ENCODE measurements at places on chromosomes 1 and 21.
A peak's percentile ranks its signal among the peaks of the same experiment; 100 is the strongest.

- no peak for DNase-seq
Measured at GRCh38 chr1:18452550-18452949, 28.2 kb upstream of the KLHDC7A start.

DNA sequence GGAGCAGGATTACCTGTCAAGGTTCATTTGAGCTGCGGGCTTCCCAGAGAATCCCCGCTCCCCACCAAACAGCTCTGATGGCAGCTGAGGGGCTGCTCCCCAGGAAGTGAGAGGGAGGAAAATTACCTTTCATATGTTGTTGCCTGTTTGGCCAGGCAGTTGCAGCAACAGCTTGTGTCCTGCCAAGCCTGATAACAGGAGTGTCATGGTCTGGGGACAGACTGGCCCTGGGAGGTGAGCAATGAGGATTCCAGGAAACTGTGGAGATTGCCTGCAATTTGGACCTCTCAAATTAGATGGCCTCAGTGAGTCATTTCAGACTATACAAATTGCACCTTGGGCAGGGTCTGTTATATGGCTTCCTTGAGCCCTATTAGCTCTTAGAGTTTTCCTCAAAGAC lies 189.3 kb downstream of the PTPRU start:
- DNase-seq = no peak

DNA sequence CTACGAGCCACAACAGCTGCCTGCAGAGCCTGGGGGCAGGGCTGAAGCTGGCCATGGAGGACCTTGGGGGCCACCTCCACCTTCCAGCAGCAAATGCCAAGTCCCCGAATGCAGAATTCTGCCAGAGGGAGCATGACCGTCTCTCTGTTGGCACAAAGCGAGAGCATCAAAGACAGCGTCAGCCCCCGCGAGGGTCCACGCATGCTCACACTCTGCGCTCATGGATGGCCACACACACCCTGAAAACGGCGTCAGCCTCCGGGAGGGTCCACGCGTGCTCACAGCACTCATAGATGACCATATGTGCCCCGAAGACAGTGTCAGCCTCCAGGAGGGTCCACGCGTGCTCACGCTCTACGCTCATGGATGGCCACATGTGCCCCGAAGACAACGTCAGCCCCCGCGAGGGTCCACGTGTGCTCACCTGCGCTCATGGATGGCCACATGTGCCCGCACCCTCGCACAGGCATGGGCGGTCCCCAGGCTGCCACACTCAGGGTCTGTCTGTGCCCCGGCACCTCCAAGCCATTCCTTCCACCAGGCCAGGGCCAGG lies 46.5 kb downstream of the MORN1 start:
- no peak for DNase-seq

- DNase-seq = no peak
Measured at GRCh38 chr1:115677565-115677964, 35.8 kb downstream of the VANGL1 start.

DNA sequence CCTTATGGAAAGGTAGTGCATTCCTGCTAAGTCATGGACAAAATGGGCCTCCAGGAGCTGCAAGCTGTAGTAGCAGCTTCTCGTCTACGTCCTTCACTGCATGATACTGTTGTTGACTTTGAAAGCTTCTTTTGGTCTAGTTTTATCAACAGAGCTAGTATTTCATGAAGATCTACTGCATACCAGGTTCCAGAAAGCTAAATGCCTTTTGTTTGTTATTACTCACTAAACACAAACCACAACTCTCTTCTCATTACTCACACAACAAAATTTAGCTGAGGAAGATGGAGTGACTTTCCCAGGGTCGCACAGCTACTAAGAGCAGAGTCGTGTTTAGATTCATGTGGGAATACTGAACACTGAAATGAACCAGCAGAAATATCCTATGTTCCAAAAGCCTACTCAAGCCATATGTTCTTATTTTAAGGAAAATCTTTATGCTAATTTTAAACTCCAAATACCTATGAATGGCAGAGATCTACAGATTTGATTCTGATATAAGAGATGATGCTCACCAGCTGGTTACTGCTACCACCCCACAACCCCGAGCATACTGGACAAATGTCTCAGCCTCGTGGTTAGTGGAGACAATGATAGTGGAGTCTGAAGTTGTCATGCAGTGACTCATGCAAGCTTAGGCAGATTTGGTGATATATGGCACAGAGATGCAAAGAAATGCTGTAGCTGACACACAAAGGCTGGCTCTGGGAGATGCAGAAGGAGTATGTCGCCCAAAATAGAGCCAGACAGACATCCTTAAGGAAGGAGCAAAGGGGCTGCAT lies 20.6 kb downstream of the PGBD2 start:
- no peak for DNase-seq

DNA sequence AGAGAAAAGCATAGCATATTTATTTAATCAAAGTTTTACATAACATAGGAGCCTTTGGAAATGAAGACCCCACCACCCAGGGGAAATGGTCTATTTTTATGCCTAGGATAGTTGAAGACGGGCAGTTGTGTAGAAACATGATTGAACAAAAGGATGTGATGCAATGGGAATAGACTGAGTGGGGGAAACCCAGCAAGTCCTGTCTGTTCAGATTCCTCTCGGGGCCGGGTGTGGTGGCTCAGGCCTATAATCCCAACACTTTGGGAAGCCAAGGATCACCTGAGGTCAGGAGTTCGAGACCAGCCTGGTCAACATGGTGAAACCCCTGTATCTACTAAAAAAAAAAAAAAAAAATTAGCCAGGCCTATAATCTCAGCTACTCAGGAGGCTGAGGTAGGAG lies 298.3 kb downstream of the MATN1 start:
- no peak for DNase-seq

GRCh38 chr1:162384116-162384515 lies 2.6 kb downstream of the C1orf226 start:
- DNase-seq = no peak

DNA sequence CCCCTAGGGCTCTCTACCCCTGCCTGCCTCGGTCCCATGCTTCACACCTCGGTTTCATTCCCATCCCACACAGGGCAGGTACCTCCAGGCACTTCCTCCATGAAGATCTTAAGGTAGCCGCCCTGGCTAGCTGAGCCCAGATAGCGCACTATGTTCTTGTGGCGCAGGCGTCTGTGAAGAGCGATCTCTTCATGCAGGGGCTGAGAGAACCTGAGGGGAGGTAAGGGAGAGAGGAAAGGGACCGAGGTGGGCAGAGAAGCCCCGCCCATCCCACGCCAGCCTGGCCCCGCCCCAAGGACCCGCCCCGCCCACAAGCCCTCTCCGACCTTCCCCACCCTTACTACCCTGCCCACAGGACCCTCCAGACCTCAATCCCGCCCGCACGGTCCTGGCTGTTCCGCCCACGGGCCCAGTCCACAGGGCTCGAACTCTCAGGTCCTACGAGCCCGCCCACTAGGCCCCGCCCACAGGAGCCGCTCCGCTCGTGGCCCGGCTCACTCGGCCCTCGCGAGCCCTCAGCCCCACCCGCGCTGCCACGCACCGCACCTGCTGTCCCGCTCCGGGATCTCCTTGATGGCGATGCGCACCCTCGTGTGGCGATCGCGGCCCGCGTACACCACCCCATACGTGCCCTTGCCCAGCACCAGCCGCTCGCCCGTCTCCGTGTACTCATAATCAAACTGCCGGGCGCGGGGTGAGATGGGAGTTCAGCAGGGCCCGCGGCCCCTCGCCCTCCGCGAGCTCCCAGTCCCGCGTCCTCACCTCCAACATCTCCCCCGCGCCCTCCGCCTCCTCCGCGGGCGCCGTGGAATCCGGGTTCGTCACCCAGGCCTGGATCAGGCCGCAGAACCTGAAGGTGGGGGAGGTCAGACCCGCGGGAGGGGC lies 6.4 kb downstream of the MAP3K6 start:
- no peak for DNase-seq

DNA sequence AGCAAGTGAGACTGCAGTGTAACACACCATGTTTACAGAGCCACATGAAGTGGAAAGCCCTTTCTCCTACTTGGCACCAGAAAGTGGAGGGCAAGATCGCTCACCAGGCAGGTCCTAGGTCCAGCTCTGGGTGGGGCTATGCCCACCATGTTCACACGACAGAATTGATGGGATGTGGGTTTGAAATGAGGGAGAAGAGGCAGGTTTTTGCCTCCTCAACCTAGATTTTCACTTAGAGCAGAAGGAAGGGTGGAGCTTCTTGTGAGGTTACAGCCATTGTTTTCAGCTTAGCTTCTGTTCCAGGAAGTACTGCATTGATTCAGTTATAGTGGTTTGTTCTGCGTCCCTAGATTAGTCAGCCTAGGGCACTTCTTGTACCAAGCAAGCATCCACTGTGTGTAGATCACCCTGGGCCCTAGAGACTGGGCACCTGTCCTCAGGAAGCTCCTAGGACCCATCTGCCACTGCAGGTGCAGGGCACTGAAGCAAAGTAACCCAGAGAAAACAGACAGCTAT lies 2.3 kb downstream of the CD53 start:
- no peak for DNase-seq

GRCh38 chr1:215992620-215993019 lies 425.5 kb downstream of the KCTD3 start:
- DNase-seq = no peak

GRCh38 chr1:82273816-82274215 lies 473.1 kb downstream of the ADGRL2 start:
- DNase-seq = peak; percentile 4

DNA sequence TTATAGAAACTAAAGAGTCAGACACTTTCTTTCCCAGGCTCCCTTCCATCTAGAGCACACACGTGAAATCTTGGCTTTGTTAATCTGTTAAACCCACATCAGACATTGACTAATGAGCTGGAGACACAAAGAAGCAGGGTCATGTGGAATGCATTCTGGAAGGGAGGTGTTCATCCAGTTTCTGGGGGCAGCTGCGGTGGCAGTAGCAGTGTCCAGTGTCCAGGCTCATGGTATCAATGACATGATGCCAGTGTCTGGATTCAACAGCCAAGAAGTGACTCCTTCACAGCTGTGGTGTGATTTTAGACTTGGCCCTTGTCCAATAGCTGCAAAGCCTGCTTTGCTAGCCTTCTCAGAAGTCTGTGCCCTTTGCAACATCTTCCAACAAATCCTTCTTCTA lies 95.2 kb downstream of the NTPCR start:
- DNase-seq = no peak

DNA sequence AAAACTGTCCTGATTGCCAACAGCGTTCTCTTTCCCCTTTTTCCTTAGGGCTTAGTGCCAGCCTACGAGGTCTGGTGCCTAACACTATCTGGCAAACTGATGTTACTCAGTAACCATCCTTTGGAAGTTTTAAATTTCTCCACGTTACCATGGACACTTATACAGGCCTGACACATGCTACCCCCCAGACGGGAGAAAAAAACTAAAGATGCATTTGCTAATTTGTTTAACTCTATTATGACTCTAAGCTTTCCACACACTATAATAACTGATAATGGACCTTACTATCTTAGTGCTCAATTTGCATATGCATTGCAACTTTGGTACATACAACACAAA lies 36.8 kb downstream of the CLCA1 start:
- DNase-seq = no peak

- no peak for DNase-seq
Measured at GRCh38 chr1:59126366-59126765, 170.5 kb upstream of the FGGY start.

GRCh38 chr1:221549815-221550214 lies 192.1 kb downstream of the DUSP10 start:
- DNase-seq = no peak

- DNase-seq = no peak
Measured at GRCh38 chr21:20377250-20377649, 621.0 kb upstream of the NCAM2 start.

GRCh38 chr1:38448893-38449292 lies 402.3 kb upstream of the POU3F1 start:
- no peak for DNase-seq

DNA sequence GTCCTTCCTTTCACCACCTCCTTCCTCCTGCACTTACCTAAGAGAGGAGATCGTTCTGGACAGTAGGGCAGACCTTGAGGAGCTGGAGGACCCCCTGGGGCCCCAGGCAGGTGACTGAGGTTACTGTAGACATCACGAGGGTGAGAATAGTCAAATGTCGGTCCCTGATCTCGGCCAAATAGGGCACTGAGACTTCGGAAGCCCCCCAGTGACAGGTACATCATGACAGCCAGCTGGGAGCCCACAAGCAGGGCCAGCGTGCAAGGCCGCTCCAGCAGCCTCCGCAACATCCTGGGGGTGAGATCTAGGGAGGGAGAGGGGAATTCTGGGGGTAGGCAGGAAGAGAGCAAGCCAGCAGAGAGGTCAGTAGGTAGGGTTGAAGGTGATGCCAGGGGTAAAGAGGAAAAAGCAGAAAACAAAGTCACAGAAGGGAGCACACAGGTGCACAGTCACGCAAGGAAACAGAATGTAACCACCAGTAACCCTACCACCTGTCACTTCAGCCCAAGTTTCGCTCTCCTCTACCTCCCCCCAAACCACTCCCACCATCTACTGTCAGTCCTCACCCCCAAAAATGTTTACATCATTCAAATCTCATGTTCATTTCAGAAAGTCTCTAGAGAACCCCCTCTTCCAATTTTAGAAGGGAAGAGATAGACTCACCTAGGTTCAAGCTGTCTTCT lies 1.4 kb downstream of the B4GALT3 start:
- DNase-seq = no peak

- DNase-seq = no peak
Measured at GRCh38 chr1:192342842-192343241, 26.1 kb downstream of the RGS21 start.

- DNase-seq = no peak
Measured at GRCh38 chr1:35580949-35581388, 7.9 kb downstream of the TFAP2E start.

DNA sequence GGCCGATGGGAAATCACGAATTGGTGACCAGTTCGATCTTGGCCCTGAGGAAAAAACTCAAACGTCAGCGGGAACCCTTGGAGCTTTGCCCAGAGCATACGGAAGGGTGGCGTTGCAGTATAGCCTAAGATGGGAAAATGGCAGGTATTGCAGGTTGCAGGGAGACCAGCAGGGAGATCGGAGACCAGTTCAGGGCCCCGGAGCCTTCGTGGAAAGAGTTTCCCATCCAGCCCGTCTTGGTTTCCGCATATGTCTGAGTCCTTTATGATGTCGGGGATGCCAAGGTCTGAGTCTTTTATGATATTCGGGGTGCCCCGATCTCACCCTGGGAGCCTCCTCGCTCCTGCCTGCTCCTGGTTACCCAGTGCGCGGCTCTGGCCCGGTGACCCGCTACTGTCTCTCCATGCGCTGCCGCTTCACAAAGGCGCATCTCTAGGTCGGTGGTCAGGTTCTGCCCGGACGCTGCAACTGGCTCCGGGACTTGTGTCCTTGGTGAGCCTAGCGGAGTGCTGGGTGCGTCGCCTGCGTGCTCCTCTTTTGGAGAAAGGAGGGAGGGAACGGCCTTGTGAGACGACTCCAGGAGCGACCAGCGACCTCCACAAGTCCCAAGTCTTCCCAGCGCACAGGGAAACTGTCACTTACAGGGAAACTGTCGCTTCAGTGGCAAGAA lies 94.2 kb downstream of the PRKAB2 start:
- DNase-seq = no peak

DNA sequence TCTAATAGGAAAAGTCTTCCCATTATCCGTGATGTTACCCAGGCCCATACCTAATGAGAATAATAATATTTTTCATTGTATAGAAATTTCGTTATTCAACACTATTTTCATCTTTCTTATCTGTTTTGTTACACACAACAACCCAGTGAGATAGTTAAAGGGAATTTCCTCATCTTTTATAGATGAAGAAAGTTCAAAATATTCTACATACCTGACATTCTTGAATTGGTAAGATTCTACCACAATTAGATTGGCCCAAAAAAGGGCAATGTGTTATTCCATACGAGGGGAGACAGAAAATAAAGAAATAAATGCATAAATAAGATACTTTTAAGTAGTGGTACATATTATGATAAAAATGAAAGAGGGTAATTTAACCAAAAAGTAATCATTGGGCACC lies 405.5 kb upstream of the ADAMTS5 start:
- no peak for DNase-seq

Measured in anterior cingulate cortex (tissue), 58 donors.